Stimulated activated CD4-positive, alpha-beta T cell treated with anti-CD3 and anti-CD28 coated beads, TNF-alpha, amount 100 ng/mL, for 24 hours (primary cell): ENCODE measurements at places on chromosomes 11 and 22.

DNA sequence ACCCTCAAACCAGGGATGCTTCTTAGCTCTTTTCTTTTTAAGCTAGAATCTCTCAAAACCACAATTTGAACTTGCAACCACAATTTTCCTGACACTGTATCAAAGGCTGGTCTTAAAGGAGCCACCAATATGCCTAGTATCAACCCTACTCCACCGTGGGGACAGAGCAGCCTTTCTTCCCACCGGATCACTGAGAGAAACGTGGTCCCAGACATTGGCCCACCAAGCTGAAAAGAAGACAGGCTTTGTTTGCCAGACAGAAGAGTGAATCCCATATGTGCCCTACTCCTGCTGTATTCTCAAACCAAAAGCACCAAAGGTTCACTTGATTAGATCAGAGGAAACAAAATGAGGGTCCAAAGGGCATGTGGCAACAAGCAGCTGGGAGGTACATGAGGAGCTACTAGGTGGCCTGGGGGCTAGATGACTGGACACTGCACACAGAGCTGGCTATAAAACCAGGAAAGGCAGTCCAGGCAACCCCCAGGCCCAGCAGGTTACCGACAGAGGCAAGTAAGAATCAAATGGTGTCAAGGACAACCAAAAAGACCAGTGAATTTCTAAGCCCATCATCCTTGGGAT, 3.6 kb upstream of the VWCE start:
- no peak for DNase-seq

- peak; percentile 61 for DNase-seq
These were observed 7.8 kb upstream of the JAML start for GRCh38 chr11:118232659-118233058.

GRCh38 chr22:46349238-46349637, 13.7 kb downstream of the TRMU start:
- no peak for DNase-seq

DNA sequence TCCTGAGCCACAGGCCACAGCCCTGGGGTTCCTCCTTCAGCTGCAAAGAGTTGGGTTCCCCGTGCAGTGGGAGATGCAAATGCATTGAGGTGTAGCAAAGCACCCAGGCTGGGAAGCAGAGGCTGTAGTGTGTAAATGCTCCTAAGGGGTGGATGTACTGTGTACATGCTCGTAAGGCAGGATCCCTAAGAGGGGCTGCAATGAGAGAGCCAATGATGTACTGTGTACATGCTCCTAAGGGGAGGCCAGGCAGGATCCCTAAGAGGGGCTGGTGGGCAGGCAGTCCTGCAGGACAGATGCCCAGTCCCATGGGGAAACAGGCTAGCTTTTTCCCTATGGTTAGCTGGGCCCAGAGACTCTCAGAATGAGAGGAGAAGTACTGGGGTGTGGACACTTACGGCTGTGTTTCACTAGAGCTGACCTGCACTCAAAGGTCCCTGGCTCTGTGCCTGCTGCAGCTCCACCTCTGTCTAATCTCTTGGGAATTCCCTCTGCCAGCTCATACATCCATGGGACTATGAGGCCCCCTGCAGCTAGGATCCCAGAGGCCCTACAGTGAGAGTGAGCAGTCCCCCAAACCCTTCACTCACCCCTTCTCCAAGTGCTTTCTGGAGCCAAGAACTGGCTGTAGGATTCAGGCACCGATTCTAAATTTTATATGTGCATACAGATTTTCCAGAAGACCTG, 261.9 kb upstream of the LUZP2 start:
- no peak for DNase-seq

DNA sequence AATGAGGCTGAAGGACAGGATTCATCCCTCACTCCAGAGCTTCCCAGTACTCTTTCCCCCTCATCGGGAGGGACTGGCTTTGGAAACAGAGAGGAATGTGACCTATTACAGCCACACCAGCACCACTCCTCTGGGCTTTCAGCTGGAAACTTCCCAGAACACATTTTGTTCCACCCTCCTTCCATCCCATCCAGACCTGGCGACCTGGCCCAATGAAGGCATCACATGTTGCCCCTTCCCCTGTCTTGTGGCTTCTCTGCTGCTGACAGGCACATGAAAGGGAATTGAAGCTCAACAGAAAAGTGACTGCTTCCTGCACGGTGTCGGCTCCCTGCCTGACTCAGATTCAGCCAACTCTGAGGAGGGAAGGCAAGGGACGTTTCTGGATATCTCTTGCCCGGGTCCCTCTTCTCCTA, 19.1 kb downstream of the IRAG1 start:
- no peak for DNase-seq

DNA sequence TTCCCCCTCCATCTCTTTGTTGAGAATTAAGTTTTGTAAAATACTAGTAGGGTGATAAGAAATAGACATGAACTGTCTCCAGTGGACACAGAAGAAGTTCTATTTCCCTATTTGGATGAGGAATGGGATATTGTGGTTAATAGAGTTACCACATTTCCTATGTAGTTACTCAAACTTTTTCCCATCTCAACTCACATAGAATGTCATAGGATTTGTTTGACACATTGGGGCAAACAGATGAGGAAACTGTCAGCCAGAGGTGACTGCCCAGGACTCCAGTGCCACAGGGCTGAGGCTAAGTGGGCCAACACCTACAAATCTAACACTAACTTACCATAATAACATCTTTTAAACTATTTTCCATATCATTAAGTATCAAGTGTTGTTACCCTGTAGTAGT, 58.3 kb downstream of the CCDC83 start:
- no peak for DNase-seq

DNA sequence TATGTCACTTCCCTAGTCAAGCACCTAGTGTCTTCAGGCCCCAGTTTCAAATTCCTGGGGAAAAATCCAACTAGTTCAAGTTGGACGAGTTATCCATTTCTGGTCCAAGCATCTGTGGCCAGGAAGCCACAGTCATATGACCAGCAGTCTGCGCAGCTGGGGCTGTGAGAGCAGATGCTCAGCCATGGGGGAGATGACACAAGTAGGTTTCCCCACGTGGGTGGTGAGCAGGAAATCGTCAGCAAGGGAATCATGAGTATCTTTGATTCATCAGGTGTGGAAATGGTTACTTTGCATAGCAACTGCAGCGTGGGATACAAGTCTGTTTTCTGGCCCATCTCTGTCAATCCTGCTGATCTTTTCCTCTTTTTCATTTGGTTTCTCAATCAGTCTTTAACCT, 185.3 kb downstream of the C11orf91 start:
- DNase-seq = no peak

GRCh38 chr11:22976146-22976545, 115.9 kb upstream of the CCDC179 start:
- no peak for DNase-seq

DNA sequence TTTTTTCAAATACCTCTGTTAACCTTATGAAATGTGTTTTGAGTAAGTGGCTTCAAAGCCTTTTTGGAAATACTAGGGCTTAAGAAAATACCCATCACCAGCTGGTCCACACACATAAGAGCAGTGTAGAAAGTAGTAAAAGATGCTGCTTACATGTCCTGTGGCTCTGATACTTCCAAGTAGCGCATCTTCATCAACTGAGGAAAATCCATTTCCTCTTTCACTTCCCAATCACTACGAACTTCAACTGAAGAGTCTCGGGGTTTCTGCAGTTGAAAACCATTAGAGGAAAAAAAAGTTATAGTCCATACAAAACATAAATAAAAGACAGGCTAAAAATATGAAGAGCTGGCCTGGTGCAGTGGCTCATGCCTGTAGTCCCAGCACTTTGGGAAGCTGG, 8.5 kb downstream of the EIF3D start:
- DNase-seq = no peak

- DNase-seq = no peak
These were observed 9.9 kb upstream of the CUL5 start for GRCh38 chr11:107998761-107999160.

- DNase-seq = no peak
These were observed 1046.6 kb downstream of the TBC1D22A start for GRCh38 chr22:47808886-47809620.

- no peak for DNase-seq
These were observed 21.1 kb upstream of the TMPRSS13 start for GRCh38 chr11:117950301-117950700.

- DNase-seq = no peak
These were observed 103.1 kb downstream of the SNX19 start for GRCh38 chr11:130813196-130813595.

- no peak for DNase-seq
These were observed 11.2 kb upstream of the PAX6 start for GRCh38 chr11:31822175-31822926.

GRCh38 chr11:58887452-58887851, 42.9 kb upstream of the GLYATL2 start:
- no peak for DNase-seq

GRCh38 chr11:76371170-76371569, 9.8 kb downstream of the THAP12 start:
- no peak for DNase-seq

DNA sequence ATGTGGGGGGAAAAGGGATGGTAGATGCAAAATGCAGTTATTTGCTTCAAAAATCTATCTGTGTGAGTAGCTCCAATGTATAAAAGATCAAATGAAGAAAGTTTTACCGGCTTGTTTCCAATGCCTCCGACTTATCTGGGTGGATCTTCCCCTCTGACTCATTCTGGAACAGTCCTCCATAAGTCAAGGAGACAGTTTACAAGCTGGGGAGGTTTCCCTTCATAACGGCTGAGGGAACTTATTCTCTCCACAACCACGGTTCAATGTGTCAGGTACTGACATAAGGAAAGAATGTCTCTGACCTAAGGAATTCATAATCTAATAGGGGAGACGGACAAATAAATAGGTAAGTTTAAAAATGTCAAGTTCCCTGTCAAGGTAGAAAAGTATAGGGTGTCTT, 49.7 kb upstream of the BIRC3 start:
- DNase-seq = no peak

DNA sequence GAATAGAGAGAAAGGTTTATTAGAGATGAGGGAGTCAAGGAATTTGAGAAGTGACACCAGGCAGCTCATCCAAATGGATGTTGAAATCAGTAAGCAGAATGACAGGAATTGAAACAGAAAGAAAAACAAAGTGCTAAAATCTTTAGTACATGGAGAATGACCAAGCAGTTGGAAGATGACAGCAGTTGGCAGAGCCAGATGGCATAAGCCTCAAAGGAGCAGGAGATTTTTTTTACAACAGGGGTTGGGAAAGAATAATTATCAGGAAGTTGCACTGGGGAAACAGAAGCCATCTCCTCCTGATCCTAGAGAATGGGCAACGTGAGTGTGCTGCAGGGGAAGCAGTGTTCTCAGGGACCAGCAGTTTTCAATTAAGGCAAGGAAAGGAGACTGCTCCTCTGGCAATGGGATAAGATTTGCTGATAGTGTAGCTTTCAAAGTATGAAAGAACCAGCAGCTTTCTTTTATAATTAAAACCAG, 28.9 kb downstream of the RAB39A start:
- no peak for DNase-seq

DNA sequence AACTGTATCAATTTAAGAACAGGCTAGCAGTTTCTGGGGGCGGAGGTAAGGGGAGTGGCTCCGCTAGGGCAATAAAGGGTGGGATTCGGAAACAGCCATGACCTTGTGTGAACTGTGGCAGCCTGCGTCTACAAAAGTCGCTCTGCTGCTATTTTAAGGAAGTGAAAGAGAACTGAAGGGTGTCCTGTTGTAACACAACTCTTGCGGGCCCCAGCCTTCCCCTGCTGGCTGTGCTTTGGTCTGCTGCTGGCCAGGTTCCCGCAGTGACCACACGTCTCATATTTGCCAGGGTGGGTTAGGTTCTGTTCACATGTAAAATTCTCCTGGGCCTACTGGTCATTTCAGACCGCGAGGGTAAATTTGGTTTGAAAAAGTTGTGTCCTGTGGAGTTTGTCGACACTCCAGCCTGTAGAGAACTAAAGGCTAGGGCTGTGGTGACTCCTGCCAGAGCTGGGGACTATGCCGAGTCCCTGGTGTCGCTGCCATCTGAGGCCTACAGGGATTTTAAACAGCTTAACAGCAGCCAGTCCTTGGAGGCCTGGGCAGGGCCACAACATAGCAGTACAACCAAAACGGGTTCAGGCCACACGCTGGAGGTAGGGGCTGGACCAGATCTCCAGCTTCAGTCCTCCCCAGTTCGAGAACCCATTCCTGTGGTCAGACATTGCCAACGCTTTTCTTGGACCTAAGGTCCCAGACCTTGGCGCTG, 1.1 kb upstream of the PPFIBP2 start:
- no peak for DNase-seq

GRCh38 chr11:64769283-64769682, 9.1 kb downstream of the SF1 start:
- no peak for DNase-seq

- DNase-seq = no peak
These were observed 113.1 kb downstream of the CADM1 start for GRCh38 chr11:115391160-115391559.

- no peak for DNase-seq
These were observed 137.7 kb downstream of the FEZ1 start for GRCh38 chr11:125358254-125358840.

- no peak for DNase-seq
These were observed 942 bp upstream of the RPS6KA4 start for GRCh38 chr11:64357904-64358535.

DNA sequence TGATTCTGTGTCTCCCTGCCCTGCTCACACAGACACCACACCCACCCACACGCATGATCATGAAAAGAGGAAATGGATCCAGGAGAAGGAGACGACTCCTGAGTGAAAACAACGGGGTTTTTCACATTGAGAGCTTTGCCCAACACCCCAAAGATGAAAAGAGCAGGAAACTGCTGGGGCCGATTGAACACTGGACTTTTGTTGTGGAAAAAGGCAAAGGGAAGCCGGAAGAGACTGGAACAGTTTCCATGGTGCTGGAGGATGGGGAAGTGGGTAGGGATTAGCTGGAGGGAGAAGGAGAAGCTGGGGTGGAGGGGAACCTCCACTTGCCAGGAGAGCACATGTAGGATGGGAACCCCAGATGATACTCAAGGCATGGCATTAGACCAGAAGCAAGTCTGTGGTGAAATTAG, 5.2 kb upstream of the SLC43A3 start:
- DNase-seq = no peak

DNA sequence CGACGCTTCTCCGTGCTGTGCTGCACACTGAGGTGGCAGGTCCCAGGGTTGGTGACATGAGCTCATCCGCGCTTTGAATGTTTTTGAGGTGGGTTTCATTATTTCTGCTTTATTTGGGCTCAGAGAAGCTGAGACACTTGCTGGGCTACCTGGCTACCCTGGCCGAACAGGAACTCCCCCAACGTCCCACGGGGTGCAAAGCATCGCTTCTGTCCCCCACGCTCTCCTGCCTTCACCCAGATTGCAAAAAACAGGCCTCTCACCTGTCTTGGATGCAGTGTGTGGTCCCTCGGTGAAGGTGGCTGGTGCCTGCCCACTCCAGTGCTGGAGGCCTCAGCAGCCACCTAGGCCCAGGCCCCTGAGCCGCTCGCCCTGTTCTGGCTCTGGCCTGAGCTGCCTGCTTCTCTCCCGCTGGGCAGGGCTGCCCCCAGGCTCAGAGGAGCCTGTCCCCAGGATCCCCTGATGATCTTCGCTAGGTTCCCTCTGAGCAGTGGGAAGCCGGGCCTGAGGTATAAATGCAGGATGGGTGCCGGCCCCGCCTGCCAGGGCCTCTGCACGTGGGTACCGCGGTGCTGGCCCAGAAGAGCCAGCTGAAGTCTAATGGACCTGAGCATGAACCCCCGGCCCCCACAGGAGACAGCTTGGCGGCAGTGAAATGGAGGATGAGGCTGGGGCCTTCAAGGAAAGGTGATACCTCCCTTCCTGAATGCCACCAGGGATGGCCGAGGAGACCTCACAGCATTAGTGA, 15.8 kb upstream of the MRGPRD start:
- no peak for DNase-seq

GRCh38 chr11:3173795-3174194, 8.7 kb upstream of the OSBPL5 start:
- DNase-seq = no peak
